Stimulated activated CD4-positive, alpha-beta T cell treated with anti-CD3 and anti-CD28 coated beads, Interleukin-15, amount 100 ng/mL, for 1 hour (primary cell): ENCODE measurements at places on chromosomes 11 and 22.
A peak's percentile ranks its signal among the peaks of the same experiment; 100 is the strongest.

DNA sequence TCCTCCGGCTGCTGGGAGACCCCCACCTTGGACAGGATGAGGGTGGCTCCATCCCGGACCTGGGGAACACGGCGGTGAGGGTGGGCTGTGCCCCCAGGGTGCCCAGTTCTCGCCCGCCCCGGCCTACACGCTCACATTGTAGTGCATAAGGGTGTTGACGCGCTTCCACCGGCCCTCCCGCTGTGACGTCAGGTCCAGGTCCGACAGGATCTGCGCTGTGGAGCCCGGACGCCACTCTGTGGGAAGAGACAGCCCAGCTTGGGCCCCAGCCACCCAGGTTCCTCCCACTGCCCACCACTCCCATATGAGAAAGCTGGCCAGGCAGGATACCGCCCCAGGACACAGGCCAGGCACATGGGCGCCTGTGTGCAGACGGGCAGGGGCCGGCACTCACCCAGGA lies 8.3 kb upstream of the MAPK11 start:
- no peak for DNase-seq

DNA sequence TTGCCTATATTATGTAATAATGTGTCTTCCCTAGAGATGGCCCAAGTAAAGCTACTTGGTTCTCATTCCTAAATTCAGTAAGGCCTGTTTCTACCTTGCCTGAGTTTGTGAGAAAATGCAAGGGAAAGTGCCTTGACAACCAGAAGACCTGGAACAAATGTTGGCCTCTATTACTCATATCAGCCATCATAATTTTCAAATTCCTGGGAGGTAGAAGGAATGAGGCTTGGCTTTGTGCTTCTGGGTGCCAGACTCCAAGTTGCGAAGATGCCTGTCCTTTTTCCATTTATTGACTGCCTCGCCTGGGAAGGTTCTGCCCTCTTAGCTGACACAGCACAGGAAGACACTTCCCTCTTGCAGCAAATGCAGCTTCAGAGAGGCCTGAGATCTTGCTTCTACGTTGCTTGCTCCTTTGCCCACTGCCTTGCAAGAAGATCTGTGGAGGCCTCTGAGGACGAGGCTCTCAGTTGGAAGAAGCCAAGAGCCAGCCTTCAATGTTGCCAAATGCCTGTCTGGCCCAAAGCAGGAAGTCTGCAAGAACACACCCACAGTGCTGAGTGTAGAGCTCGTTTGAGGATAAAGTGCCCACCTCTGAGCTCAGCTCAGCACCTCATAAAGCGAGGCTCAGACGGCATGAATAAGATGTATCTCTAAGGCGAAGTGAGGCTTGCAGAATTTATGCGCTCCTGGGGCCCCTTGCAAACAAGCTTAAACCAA lies 120.1 kb downstream of the GALNT18 start:
- no peak for DNase-seq

DNA sequence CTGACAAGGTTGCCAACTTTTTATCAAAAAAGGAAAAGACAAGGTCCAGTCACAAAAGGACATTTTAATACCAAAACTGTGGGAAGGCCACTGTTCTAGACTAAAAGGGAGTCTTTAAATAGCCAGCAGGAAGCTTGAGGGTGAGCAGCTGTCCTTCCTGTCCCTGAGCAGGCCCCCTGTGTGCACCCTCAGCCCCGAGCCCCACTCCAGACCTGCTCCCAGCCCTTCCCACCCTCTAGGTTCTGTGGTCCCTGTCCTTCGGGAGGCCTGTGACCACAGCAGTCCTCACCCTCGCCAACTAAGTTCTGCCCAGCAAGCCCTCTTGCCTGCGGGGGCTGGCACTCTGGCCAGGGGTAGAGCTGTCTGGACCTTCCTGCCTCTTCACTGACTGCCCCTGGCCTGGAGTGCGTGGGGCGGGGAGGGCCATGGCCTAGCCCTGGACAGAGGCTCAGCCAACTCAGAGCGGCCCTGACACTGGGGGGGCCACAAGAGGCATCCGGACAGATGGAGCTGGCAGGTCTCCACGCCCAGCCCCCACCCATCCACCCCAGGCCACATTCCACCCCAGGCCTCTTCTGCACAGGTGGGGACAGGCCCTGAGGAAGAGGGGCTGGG lies 1.6 kb upstream of the PLXNB2 start:
- DNase-seq: no peak

DNA sequence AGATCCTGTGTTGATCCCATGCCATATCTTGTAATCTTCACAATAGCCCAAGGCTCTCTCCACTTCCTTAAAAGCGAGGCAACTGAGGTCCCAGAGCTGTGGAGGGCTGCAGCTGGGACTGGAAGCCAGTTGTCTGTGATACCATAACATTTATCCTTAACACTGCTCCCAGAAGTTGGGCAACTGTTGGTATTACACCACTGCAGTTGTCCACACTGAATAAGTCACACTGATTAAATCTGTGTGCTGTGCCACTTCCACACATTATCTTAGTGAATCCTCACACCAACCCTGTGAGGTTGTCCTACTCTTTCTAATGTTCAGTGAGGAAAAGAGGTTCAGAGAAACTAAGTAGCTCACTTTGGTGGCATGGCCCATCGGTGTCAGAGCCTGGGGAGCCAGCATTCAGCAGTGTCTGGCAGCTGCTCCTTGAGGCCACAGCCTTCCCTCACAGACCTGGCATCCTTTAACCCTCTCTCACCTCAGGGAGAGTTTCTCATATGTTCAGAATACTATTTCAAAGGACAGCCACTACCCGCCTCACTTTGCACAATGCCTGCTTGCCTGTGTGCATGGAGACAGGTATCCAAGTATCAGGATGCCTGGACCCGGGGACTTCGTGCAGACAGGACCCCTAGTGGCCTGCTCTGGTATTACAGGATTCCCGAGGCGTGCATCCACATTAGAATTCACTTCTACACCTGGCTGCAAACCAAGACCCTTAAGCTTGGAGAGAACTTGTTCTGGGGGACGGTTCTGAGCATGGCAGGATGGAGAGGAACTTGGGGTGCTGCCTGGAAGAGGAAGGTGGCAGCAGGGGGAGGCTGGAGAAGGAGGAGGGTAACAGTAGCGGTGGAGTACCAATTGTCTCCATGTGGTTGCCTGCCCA lies 221.9 kb upstream of the TBCEL start:
- peak; percentile 7 for DNase-seq

- DNase-seq: no peak
These were observed 8.5 kb downstream of the SIDT2 start for GRCh38 chr11:117187007-117187406.

- DNase-seq: no peak
These were observed 407.3 kb downstream of the TMEM135 start for GRCh38 chr11:87444993-87445392.
